CD4-positive, alpha-beta T cell treated with Interleukin-10 for 1 hour (primary cell): ENCODE measurements at places on chromosomes 2 and 18.

- DNase-seq = no peak
Measured at GRCh38 chr2:31137211-31138036, 816 bp downstream of the GALNT14 start.

GRCh38 chr2:112092286-112093041 is 37.4 kb downstream of the TMEM87B start:
- DNase-seq = no peak

DNA sequence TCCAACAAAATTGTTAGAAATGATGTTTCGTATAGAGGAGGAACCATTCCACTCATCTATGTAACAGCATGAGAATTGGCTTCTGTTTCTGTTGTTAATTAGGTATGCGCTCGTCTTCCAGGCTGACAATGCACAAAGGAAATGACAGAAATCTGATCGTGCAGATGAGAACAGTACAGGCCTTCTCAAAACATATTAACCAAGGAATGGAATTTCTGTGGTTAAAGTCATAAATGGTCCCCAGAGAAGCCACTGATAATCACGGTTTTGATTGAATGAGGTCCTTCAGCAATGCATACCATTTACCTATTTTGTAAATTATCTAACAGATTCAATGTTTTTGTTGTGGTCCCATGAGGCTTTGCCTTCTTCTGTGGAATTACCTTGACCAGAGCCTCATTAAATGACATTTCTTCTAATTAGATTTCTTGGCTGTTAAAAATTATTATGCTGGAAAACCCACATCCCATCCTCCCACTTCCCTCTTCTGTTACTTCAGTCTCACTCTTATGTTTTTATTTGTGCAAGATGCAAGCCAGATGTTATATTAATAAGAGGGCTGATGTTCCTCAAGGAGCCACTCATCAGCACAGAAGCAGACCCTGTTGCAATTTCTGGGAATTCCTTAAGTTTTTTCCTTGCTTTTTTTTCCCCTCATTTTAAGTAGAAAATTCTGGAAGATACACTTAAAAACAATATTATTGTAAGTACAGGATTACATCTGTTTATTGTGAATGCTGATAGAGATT is 395.8 kb downstream of the PID1 start:
- no peak for DNase-seq

DNA sequence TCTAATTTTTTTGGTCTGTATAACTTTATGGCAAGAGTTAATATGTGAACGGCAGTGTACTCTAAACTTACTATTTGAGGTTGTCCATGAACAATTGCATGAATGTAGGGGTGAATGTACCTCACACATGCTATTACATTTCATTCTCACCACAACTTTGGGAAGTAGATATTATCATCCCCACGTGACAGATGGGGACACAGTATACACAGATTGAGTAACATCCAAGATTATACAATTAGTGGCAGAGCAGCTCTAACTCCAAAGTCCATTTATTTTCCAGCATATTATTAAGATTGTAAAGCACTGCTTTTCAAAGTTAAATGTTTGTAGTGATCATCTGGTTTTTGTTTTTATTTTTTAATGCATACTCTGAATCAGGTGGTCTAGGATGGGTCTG is 622.1 kb upstream of the ZEB2 start:
- no peak for DNase-seq
